ENCODE measurements at places on chromosomes 2 and 18.

DNA sequence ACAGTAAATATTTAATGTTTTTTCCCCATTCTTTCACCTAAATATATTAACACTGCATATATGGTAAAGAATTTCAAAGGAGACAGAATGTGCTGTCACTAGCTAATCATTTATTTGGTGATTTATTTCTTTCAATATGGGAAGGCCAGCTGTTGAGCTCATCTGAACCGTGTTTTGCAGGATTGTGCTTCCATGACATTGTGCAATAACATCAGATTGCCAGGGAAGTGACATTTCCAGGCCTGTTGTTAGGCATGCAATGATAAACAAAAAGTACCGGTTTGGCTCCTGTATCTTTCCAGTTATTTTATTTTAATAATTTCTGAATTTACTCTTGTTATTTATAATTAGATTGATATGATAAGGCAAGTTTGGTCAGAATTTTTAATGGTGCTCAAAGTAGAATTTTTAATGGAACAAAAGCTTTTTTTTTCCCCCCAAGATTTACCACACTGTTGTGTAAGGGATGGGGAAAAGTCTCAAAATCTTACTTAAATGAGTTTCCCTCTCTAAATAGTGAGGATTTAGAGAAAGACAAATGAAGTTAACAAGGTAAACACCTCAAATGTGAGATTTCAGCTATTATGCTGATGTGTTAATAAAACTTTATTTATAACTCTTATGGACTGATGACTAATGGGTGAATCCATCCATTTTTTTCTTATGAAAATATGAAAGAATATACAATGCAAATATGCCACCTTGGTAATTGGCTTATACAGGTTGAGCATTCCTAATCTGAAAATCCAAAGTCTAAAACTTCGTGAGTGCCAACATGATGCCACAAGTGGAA lies 52.7 kb downstream of the MALT1 start:
- DNase-seq, result no peak

- DNase-seq, result no peak
These were observed at the start of gene SULT1C3 for GRCh38 chr2:108239786-108240185. TSS of gene SULT1C3 (plus strand) at chr2:108239968. CDS start at chr2:108247195, 7,227 bp downstream.

DNA sequence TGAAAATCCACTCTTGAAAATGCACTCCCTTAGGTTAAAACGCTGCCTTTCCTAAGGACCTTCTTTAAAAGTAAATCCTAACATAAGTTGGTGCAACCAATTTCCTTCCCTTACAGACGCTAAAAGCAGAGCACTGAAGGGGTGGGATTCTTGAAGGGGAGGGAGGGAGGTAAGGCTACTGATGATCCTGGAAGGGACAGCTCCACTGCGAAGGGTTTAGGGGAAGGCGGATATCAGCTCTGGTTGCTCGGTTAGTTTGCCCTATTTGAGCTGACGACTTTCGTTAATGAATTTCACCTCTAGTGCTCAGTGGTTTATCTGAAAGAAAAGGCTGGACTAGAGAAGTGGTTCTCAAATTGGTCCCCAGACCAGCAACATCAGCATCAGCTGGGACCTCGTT lies 49.7 kb upstream of the SIGLEC15 start:
- no peak for DNase-seq

DNA sequence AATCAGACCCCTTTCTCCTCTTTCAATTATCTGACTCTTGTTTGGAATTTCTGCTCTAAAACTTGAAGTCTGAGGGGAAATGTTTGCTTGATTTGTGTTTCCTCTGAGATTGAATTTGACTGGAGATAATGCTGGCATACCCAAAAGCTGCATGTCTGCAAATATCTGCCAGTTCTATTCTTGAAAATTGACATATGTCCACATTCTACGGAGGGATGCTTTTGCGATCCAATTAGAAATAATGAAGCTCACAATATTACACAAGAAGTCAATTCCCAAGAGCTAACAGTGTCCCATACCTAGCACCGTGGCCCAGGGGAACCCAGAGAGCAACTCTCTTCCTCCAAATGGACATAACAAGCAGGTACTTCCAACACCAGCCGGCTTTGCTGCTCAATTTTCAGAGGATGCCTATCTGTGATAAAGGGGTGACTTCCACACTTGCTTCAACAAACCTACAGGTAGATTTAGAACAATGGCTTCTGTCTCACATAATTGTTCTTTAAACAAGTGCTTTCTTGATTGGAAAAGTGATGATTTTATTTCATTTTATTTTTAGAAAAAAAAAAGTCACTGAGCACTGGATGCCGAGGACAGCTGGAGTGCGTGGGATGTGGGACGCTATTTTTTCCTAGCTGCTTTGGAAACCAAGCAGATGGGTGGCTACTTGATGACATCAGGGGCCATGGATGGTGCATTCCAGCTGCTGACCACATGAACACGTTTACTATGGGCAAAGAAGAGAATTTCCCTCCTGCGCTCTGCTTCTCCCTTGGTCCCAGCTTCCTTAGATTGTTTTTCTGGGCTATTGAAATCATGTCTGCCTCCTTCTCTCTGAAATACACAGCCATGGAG lies 488.9 kb downstream of the RNF144A start:
- no peak for DNase-seq

DNA sequence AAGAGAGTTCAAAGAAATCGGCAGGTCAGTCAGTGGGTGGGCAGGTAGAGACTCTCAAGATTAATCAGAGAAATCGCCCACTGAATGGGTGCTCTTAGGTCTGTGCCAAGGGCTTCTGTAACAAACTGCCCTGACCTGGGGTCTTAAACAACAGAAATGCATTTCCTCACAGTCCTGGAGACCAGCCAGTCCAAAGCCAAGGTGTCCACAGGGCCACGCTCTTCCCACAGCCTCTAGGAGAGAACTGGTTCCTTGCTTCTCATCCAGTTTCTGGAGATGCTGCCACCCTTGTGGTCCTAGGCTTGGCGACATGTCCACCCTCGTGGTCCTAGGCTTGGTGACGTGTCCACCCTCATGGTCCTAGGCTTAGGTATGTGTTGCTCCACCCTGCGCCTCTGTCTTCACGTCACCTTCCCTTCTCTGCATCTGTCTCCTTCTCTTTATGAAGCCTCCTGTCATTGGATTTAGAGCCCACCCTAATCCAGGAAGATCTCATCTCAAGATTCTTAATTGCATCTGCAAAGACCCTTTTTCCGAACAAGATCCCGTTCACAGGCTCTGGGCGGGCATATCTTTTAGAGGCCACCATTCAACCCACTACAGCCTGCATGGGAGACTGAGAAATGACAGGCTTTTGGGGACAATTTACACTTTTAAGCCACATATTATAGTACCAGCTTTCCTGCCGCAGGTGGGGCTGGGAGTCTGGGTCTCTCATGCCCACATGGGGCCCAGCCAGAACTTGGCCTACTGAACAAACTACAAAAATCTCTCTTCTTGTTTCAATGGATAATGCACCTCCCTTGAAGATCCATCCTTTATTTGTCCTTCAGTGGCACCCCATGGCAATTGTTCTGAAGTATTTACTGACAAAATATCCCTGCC lies 161.3 kb downstream of the ASB1 start:
- DNase-seq, result no peak

GRCh38 chr2:235270956-235271355 lies 222.9 kb upstream of the AGAP1 start:
- DNase-seq, result no peak

- no peak for DNase-seq
These were observed 134.2 kb upstream of the CHAC2 start for GRCh38 chr2:53633441-53633840.

GRCh38 chr2:237696461-237696860 lies 69.1 kb downstream of the LRRFIP1 start:
- DNase-seq, result no peak

DNA sequence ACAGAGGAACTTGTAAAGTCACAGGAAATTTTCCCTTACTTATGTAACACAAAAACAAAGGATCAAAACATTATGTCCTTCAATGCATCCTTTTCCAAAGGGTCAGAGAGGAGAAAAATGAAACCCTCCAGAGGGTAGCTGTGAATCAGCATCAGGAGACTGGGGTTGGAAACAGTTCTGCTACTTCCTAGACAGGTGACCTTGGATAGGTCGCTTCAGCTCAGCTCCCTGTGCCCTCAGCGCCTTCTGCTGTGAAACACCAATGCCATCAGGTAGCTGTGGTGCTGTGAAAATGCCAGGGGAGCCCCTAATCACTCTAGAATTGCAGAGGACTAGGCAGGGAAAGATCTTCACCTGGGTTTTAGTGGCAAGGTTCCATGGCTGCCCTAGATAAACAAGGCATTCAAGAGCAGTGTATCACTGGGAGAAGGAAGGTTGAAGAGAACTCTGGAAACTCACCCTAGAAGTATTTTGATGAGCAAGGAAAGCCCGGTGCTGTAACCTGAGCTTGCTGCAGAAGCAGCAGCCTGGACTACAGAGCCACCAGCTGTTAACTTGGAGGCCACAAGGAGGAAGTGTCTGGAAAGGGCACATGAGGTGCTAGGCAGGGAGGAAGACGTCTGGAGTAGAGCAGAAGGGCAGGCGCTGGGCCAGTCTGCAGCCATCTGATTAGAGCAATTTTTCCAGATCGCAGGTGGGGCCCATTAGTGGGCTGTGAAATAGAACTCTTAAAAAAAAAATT lies 100.7 kb upstream of the MCFD2 start:
- no peak for DNase-seq

DNA sequence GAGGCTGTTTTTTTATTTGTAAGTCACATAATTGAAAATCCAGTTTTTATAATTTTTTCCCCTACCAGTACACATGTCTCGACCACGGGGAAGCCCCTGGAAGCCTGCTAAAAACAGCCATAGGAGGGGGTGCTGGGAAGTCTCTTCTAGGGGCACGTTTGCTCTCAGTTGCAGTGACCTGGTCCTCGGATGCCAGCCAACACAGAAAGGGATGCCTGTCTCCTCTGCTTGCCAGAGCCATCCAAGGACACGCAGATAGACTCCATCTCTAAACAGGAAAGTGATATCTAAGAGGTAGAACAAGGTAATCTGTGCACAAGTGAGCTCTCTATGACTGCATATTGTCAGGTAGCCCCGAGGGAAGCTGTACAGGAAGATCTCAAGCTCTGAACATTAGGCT lies 255.8 kb downstream of the SETBP1 start:
- no peak for DNase-seq

- no peak for DNase-seq
These were observed 414.7 kb upstream of the SPRED2 start for GRCh38 chr2:65846989-65847678.

GRCh38 chr18:12742453-12742852 lies 39.6 kb downstream of the PSMG2 start:
- DNase-seq, result no peak

DNA sequence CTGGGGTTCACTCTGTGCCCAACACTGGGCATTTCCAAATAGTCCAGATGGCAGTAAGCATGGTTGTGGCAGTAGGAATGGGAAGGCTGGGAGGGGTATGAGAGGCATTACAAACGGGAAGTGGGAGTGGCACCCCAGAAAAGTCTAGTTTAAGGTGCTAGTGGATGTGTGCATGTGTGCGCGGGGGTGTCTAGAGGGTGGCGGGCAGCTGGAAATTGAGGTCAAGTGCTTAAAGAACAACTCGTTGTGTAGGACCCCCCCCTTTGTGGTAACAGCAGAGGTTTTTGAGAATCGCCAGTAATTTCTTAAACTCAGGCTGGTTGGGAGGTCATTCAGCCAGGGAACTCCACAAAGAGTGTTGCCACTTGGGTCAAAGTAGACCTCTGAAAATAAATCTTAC lies 69.9 kb downstream of the RHBDD1 start:
- peak; percentile 7 for DNase-seq

DNA sequence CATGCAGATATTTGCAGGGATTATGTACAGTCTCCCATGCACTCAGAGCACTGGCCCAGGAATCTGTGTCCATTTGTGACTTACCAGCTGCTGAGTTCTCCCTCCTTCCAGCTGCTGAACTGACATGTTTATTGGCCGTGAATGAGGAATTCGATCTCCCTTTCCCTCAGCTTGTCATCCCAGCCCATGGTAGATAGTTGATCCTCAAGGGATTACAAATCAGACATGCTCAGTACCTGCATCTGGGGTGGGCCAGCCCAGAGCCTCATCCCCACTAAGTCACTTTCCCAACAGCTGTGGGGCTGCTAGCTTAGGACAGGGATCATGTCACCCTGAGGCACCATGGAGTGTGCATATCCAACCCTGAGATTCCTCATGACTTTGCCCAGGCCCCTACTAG lies 1284.9 kb upstream of the LRRTM1 start:
- DNase-seq, result no peak

DNA sequence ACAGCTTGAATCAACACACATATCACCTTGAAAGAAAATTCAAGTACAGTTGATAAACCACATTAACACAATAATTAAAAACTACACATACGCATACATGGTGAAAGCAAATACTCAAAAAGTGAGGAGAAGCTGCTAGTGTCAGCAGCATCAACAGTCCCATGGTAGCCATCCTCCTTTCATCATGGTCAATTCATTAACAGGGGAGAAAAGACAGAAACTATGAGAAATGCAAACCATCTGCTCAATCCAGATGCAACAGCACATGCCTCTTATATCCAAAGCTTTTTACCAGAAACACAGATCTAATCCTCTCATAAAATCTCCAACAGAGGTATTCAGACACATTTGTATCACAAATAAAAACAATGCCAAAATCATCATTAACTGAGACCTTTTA lies 81.9 kb upstream of the CHRNA1 start:
- no peak for DNase-seq

GRCh38 chr2:168470320-168471162 lies 14.5 kb downstream of the CERS6 start:
- DNase-seq, result no peak

DNA sequence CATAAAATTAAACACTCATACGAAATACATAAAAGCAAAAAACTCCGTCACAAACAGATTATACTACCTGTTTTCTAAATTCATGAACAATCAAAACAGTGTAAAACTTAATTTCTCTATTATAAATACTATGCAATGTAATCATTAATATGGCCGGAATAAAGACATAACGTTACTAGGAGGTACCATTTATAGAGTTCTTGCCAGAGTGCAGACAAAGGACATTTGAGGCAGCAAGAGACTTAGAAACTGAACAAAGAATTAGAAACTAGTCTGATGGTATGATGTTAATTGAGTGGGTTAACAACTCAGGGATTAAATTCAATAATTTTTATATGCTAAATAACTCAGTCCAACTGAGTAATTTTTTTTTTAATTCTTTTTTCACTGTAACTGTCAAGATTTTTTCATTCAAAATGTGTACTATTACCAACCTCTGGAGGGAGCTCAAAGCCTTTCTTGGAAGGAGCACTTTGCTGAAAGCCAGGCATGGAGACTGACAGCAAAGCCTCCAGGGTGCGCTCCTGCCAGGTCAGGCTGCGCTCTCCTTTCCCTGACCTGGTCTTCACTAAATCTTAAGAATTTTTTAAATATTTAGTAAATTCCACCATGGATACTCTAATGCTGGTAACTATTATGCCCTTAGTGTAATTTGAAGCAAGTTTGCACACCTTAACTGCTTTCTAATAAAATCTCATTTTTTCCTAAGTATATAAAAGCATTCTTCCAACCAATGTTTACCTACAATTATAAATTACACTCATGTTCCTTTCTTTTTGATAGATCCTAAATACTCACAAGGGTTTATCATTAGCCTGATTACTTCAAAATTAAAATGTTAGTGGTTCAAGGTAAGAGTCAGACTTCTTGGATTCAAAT lies 34.1 kb downstream of the WDR35 start:
- DNase-seq, result peak; percentile 65

GRCh38 chr18:80161781-80162417 lies 52.8 kb downstream of the ADNP2 start:
- no peak for DNase-seq

Measured in CD4-positive, alpha-beta T cell treated with Interferon alpha-2 for 1 hour (primary cell).